ENCODE measurements at places on chromosomes 16 and 17.

GRCh38 chr16:47753659-47754058 lies 292.5 kb downstream of the PHKB start:
- no peak for DNase-seq

- DNase-seq, result no peak
Measured at GRCh38 chr16:24178496-24178895, 77.6 kb upstream of the CACNG3 start.

- DNase-seq, result no peak
Measured at GRCh38 chr17:73968680-73969079, 234.8 kb upstream of the RPL38 start.

DNA sequence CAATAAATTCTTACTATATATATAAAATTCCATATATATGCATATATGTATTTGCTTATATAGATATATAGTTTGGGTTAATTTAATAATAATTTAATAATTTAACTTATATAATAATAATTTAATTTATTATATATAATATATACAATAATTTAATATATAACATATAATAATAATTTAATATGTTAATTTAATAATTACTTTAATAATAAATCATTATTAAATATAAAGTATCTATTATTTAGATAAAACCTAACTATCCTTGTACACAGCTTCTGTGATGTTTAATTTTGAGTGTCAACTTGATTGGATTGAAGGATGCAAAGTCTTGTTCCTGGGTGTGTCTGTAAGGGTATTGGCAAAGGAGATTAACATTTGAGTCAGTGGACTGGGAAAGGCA lies 40.6 kb upstream of the CDH13 start:
- no peak for DNase-seq

DNA sequence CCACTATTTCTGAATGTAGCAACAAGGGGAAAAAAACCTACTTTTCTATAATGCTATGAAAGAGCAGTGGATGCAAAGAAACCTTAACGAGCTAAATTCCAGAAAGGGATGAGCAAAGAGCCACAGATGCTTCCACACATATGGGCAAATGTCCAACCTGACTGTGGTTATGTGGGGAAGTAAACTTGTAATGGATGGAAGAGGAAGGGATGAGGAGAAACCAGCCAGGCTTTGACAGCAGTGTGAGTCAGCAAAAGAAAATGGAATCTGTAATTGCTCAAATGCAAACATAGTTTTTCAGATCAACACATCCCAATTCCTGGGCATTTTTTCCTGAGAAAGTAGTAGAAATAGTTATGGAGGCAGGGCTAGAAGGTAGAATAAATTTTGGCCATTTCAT lies 204.8 kb upstream of the CPHXL start:
- no peak for DNase-seq

DNA sequence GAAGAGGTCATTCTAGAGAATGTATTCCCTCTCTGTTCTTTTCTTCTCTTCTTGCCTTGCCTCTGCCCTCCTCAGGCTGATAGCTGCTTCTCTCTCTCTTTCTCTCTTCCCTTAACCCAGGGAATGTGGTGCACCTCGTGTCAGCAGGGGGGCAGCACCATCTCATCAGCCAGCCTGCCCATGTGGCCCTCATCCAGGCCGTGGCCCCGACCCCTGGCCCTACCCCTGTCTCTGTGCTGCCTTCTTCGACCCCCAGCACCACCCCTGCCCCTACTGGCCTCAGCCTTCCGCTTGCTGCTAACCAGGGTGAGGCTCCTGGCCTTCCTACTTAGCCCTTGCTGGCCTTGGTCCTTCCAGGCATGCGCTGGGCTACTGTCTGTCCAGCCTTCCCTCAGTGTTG lies 23.5 kb downstream of the SRCAP start:
- DNase-seq, result no peak

- DNase-seq, result no peak
Measured at GRCh38 chr16:72508191-72508590, 336.2 kb upstream of the PMFBP1 start.

GRCh38 chr17:47120521-47121095 lies 68.5 kb downstream of the CDC27 start:
- no peak for DNase-seq

GRCh38 chr16:19700319-19700781 lies 17.7 kb downstream of the KNOP1 start:
- DNase-seq, result no peak

DNA sequence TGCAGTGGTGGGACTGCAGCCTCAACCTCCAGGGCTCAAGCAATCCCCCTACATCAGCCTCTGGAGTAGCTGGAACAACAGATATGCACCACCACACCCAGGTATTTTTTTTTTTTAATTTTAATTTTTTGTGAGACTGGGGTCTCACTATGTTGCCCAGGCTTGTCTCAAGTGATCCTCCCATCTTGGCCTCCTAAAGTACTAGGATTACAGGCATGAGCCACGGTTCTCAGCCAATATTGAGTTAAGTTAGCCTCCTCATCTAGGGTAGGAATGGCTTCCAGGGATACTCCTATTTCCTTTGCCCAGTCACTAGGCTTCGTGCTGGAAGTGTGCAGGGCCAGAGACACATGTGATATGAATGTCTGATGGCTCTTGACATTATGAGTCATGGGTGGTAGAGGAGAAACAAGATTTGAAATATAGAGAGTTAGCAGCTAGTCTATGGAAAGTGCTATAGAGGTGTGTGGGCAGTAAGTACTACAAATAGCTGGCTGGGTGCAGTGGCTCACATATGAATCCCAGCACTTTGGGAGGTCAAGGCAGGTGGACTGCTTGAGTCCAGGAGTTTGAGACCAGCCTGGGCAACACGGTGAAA lies 8.0 kb upstream of the HES7 start:
- no peak for DNase-seq

- no peak for DNase-seq
Measured at GRCh38 chr17:61201211-61201610, 198.4 kb upstream of the TBX2 start.
